ENCODE measurements at places on chromosomes 3 and 15. TPM values are rescaled to one million over a fixed set of nuclear protein-coding genes. Genes with fewer than 3 reads are reported as not detected.
A peak's percentile ranks its signal among the peaks of the same experiment; 100 is the strongest.

Gene ZPLD1
- polyA plus RNA-seq: 0.14 TPM

Gene TM4SF18
- polyA plus RNA-seq: 4.5 TPM

Gene LRRC2
- 54.6 TPM for polyA plus RNA-seq

Gene MPI
- polyA plus RNA-seq: 28.9 TPM

Gene CLDN18
- polyA plus RNA-seq: not detected

DNA sequence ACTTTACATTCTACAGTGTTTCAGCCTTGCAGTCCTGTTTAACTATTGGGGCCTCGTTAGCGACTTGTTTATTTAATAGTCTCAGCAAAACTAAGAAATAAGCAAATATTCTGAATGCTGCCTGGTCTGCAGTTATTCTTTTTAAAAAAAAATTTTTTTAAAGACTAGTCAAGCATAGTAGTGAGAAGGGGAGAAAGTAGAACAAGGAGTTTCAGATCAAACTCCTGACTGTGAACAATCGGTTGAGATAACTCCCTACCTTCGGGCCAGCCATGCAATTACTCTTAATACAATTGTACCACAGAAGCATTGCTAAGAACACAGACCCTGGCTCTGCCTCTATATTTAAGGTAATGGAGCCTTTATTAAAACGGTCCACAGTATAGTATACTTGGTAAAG is 5.8 kb upstream of the DUT start:
- no peak for DNase-seq

GRCh38 chr3:14847613-14848541 is 29.1 kb downstream of the FGD5 start:
- DNase-seq: peak; percentile 77

DNA sequence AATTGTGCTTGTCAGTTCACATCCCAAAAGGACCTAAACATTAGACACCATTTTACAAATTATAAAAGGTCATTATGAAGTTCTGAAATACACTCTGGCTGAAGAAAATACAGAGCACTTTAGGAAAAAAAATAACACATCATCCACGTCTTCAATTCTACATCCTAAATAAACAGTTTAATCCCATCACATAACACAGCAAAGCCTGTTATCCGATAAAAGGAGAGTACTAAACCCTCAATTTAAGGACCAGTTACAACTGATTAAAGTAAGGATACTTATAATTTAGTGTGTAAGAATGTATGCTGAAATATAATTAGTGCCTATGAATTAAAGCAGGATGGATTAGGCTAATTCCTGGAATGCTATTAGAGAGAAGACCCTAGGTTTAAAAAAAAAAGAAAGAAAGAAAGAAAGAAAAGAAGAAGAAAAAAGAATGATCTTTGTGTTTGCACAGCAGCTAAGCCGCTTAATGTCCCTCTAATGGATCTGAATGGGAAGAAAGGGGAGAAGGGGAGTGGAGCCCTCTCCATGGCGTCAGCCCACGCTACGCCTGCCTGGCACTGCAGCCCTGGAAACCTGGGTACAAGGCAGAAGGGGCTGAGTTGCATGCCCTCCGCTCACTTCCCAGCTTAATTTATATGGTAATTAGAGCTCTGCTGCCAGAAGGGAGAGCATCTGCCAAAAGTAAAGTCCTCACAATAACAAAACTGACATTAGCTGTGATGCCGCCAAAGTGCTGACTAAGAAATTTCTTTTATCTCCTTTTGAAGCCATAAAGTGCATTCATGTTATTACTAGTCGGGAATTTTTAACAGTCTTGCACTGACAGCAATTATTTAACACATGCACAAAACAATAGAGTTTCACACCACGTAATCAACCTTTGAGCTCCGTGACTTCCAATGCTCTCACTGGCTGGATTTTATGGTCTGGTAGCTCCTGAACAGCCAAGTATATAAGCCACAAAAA is 90.0 kb downstream of the FSIP1 start:
- DNase-seq: no peak

DNA sequence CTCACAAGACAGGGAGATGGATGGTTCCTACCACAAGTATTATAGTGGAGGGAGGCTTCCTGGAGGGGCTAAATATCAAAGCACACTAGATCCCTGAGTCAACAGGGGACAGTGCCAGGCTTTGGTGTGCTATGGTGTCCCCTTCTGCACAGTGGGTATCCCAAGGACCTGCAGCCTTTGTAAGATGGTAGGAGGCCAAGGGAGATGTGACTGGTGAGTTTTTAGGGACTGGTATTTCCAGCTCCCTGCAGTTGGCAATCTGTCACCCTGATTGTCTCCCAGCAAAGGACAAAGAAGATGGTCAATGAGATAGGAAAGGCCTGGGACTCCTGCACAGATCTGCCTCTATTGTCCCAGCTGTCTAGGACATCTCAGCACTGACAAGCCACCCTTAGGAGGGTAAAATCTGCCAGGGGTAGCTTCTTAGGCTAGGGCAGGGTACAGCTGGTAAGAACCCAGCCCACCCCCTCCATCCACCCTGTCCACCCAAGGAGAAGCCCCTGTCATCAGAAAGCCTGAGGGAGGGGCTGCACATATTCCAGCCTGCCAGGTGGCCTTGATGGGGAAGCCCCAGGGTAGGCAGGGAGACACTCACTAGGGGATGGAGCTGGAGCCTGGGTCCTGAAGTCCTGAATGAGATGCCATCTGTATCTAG is 631 bp downstream of the CYP1A1 start:
- DNase-seq: no peak

DNA sequence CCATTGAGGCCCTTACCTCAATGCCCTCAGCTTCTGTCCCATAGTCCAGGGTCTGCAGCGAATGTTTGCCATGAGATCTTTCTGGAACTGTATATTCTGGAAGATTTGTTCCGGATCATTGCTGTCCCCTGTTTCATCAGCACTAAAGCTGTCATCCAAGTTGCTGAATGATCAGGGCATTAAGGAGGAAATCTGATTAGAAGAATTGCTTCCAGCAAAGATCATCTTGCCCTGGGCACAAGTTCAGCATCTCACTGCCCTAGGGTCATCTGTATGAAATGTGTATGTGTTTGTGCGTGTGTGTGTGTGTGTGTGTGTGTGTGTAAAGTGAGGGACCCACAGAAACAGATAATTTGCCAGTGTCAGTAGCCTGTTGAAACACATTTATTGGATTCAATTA is 1.4 kb downstream of the TMC3 start:
- DNase-seq: no peak
